ENCODE measurements at places on chromosomes 3 and 15. TPM values are rescaled to one million over a fixed set of nuclear protein-coding genes. Genes with fewer than 3 reads are reported as not detected.
A peak's percentile ranks its signal among the peaks of the same experiment; 100 is the strongest.

GRCh38 chr3:56131974-56132590, 336.2 kb downstream of the ERC2 start:
- no peak for DNase-seq

DNA sequence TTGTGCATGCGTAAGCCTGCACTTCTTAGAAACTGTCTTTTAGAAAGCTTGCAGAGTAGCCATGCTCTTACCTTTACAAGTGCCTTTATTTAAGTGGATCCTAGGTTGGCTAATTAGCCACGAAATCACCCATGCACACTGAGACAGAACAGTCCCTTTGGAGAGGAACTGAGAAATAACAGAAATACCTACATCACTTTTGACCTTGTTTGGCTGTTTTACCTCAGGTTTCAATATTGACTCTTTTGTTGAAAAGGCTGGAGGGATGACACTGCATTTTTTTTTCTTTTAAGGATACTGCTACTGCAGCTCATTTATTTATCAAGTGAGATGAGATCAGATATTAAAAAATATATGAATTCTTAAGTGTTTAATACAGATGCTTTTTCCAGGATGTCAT, 155.6 kb upstream of the GOLIM4 start:
- no peak for DNase-seq

- DNase-seq = no peak
Observed at GRCh38 chr15:99250001-99250400, 620 bp upstream of the TTC23 start.

DNA sequence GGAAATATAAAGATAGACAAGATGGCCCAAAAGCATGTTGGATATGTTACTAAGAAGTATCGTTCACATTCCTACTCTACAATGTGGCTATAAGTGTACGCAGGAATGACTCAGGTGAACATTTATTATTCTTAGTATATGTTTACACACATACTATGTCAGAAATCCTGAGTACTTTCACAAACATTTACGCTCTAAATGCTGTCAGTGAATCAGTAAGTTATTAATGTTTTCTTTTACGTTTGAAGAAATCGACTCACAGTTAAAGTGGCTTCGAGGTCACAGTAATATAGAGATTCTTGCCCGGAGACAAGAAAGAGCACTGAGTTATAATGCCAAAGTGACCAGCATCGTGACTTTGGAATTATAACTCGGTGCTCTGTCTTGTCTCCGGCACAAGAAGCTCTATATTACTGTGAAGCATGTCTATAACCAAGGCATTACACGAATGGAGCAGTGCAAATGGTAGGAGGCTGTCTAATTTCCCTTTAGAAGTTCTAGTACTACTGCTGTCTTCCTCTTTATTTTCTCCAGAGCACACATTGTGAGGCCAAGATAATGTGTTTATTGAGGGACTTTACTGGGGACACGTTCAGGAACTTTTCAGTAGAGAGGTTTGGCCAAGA, 61.8 kb upstream of the P3H2 start:
- DNase-seq = no peak

- DNase-seq = no peak
Observed at GRCh38 chr15:74443100-74443909, 9.5 kb upstream of the SEMA7A start.

- DNase-seq = no peak
Observed at GRCh38 chr3:141335531-141336061, 32.7 kb upstream of the ZBTB38 start.

DNA sequence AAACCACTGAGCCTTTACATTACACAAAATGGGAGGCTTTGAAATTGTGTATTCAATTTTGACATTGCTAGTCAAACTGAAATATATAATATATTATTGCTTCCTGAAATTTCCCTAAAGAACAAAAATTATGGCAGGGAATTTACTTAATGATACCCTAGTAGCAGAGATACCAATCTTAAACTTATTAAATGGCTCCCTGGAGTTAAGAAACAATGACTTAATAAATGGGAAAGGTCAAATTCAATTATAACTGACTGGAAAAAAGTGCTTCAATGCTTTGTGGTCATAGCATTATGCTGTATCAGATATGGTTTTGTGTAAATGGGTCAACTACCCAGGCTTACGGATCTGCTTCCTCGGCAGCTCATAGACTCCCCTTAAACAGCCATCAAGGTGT, 244.1 kb downstream of the CNTN3 start:
- DNase-seq = no peak

GRCh38 chr3:72036899-72037298, 252.0 kb upstream of the PROK2 start:
- no peak for DNase-seq

DNA sequence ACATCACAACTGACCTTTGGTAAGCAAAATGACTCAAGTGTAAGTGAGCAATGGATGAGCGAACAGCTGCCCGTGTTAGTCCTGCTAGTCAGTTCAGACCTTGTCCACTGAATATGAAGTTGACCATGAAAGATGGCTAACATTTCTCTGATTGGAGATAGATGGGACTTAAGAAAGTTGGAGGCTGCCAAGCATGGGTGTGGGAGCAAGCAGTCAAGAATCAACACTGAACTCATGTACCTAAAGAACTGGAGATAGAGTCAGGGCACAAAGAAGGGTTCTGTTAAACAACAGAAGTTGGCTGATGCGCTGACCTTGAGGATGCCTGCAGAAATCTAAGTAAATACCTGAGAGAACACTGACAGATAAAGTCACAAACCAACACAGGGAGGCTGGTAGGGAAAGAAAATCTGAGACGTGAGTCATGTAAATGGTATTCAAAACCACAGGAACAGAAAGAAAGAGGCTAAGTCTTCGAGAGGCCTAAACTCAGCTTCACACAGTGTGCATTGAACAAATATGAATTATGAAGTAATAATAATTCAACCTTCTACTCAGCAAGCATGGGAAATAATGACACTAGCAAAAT, 30.7 kb upstream of the ANPEP start:
- no peak for DNase-seq

GRCh38 chr15:89002281-89002761, 85.9 kb upstream of the ABHD2 start:
- no peak for DNase-seq

DNA sequence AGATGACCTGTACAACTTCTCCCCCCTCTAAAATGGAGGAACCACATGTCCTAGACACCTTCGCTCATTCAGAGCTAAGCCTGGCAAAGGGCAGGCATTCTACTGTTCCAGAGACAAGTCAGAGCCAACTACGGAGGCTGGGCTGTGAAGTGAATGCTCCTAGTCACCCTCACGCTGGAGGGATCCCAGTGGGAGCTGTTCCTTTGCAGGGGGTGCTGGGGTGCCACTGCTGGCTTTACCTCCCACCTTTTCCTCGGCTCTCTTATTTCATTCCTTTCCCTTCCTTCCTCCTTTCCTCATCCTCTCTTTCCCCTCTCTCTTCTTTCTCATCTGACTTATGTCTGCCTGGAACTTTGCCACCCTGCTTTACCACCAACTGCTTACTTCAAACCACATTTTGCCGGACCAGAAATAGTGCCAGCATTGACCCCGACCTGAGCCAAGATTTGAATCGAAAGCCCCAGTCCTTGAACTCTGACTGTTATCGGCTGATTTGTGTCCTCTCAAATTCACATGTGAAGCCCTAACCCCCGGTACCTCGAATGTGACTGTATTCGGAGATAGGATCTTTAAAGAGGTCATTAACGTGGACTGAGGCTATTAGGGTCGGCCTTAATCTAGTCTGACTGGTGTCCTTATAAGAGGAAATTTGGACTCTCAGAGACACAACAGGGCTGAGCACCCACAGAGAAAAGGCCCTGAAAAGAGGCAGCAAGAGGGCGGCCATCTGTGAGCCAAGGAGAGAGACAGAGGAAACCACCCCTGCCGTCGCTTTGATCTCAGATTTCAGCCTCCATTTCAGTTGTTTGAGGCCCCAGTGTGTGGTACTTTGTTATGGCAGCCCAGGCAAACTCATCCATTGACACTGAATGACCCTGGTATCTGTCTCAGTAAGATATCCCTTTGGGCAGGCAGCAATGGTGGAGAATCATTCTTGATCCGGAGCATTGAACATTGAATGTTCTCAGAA, 31.3 kb upstream of the TBC1D21 start:
- no peak for DNase-seq

- peak; percentile 60 for DNase-seq
Observed at GRCh38 chr3:41198526-41198925, 779 bp upstream of the CTNNB1 start.

GRCh38 chr15:48147358-48147757, 26.6 kb downstream of the SLC24A5 start:
- no peak for DNase-seq

GRCh38 chr15:24823473-24823872, 131.3 kb upstream of the SNRPN start:
- peak; percentile 41 for DNase-seq

- DNase-seq = no peak
Observed at GRCh38 chr3:52570076-52570475, 33.7 kb downstream of the UQCC5 start.

GRCh38 chr3:195879416-195880036, 28.8 kb downstream of the TNK2 start:
- DNase-seq = no peak

DNA sequence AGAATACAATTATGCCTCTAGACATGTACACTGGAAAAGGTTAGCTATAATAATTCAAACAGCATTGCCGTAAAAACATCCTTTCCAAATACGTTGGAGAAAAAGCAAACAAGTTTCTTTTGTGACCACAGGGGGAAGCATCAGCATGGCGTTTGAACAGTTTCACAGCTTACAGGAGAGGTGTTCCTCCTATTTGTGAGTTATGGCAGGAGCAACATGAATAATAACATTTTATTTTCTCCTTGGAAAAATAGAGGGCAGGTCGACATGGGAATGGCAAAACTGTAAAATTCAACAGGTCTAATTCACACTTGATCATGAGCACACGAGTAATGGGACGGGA, 39.7 kb upstream of the GADL1 start:
- DNase-seq = no peak

DNA sequence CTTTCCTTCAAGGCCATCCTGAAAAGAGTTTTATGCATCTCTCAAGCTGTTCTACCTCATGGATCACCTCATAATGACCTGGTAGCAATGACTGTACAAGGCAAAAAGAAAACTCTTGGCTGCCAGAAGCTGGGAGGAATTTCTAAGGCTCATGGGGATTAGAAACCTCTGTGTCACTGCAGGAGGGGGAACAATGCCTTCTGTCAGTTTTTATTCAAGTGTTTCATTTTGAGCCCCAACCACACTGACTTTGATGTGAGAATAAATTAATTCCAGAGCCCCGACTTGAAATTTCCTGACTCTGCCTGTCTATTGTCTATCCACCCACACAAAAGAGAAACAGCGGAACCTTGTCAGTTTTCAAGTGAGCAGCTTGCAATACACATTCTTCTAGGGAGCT, 58.7 kb upstream of the MRPL3 start:
- peak; percentile 41 for DNase-seq

GRCh38 chr3:158152186-158152585, 42.3 kb downstream of the RSRC1 start:
- no peak for DNase-seq

- DNase-seq = no peak
Observed at GRCh38 chr3:5226783-5227182, 39.3 kb downstream of the EDEM1 start.

BHLHE40 gene
- 39.4 TPM for polyA plus RNA-seq

ADAMTSL3 gene
- 1.6 TPM for polyA plus RNA-seq

COLQ gene
- 1.2 TPM for polyA plus RNA-seq

CPOX gene
- 6.6 TPM for polyA plus RNA-seq

MDFIC2 gene
- not detected for polyA plus RNA-seq

SNX4 gene
- 32.5 TPM for polyA plus RNA-seq

THRB gene
- 4.5 TPM for polyA plus RNA-seq

EPB42 gene
- polyA plus RNA-seq = not detected

SLC41A3 gene
- 31.6 TPM for polyA plus RNA-seq

Data from kidney (tissue), 22 donors.